ENCODE measurements at places on chromosomes 6 and 20. TPM values are rescaled to one million over a fixed set of nuclear protein-coding genes. Genes with fewer than 3 reads are reported as not detected.

GRCh38 chr6:139290787-139291311 is 949 bp downstream of the TXLNB start:
- DNase-seq, result no peak

DNA sequence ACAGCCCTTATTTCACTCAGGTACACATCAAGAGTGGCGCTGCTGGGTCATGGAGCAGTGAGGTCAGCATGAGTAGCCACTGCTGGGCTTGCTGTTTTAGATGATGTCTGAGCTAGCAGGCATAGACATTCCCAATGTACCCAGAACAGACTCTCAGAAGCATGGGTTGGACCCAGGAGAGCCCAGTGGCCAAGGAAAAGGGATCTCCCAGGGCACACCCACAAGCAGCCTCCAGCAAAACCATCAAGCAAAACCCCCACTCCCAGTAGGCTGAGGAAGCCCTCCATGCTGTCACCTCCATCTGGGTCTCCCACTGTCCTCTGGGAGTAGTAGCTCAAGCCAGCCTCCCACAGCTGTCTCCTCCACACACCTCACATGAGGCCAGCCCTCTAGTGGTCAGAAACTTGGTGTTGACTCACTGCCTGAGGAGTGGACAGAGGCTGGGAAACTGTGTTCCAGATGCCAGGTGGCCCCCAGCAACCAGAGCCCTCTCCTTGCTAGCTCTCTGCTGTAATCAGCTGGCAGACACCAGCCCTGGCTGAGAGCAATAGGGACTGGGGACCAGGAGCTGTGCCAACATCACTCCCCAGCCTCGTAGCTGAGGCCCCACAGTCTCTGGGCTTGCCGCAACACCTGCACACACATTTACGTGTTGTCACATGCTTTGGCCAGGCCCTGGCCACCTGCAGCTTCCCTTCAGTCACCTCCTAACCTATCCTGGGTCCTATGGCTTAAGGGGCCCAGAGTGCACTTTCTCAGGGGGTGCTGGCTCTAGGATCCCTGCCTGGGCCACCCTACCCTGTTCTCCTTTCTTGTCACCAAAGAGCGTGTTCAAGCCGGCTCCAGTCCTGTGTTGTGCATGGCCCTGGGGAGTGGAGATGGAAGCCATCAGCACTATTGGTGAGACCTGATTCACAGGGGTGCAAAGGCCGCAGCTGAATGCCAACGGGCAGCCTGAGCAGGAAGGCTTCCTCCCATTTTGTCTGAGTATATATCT is 1.9 kb upstream of the AP5S1 start:
- no peak for DNase-seq

The OR12D3 gene
- not detected for polyA plus RNA-seq

GRCh38 chr20:25408890-25409289 is 1.4 kb downstream of the GINS1 start:
- DNase-seq, result no peak

The RBM12 gene
- polyA plus RNA-seq, result 106 TPM

The THBD gene
- 5.2 TPM for polyA plus RNA-seq

DNA sequence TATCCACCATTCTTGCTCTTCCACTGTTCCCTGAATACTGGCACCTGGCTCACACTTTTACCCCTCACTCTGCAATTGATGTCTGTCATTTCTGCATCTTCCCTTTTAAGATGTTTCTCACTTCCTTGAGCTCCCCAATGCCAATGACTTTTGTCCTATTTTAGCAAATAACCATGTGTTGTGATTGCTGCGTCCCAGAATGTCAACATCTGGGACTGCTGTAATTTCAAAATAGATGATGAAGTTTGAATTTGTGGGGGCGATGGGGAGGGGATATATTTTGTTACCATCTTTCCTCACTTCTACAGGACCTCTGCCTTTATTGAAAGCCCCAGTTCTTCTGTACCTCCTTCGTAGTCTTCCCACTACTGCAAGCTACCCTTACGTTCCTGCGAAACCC is 40.0 kb upstream of the ADGRF5 start:
- DNase-seq, result no peak

DNA sequence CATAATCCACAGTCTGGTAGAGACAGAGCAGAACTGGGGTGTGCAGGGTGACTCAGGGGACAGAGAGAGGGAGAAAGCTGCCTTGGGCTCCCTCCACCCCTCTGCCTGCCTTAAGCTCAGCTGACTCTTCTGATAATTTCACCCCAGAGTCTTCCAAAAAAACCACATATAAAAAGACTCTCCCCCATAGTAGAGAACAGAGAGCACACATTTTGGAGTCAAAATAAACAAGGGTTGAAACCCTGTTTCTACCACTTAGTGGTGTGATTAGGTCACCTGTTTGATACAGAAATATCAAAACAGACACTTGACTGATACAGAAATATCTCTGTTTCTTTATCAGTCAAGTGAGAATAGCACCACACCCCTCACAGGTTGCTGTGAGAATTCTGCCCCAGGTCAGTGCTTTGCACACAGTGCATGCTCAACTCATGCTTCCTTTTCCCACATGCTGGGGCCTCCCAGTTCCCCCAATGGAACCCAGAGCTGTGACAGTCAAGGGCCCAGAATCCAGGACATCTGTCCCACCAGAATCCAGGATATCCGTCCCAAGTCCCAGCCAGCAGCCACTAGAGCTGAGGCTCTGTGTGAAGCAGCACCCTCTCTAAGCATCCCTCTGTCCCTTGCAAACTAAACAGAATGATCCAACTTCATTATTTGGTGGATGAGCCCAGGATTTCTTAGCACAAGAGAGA is 1.2 kb downstream of the TREML2 start:
- DNase-seq, result no peak

The OTOR gene
- polyA plus RNA-seq, result not detected

The BPIFB2 gene
- not detected for polyA plus RNA-seq

- no peak for DNase-seq
Observed at GRCh38 chr6:129046526-129046925, 163.6 kb downstream of the LAMA2 start.
